Hypothalamus (tissue), 51 donors: ENCODE measurements at places on chromosomes 11 and 22.

DNA sequence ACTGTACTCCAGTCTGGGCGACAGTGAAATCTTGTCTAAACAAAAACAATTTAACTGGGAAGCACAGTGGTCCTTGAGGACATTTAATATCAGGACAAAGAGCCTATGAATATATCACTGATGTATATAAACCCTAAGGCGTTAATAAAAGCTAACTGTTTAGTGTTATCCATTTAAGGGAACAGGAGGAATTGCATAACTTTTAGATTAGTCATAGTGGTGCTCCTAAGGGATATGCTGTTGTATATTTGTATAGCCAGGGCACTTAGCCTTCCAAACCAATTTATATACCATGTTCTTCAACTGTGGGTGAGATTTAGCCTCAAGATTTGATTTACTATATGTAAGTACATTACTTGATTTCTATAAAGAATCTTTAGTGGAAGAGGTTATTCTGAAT is 3.0 kb upstream of the CHEK1 start:
- no peak for DNase-seq

- no peak for DNase-seq
These were observed 23.9 kb downstream of the NFAM1 start for GRCh38 chr22:42408276-42408675.

DNA sequence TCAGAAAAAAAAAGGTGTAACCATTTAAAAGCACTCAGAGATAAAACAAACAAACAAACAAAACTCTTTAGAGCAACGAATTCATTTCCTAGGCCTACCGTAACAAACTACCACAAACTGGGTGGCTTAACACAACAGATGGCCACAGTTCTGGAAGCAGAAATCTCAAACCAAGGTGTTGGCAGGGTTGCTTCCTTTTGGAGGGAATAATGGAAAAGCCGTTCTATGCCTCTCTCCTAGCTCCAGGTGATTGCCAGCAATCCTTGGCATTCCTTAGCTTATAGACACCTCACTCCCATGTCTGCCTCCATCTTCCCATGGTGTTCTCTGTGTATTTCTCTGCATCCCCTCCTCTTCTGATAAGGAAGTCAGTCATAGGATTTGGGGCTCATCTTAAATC is 200.4 kb downstream of the RAB38 start:
- DNase-seq: no peak

DNA sequence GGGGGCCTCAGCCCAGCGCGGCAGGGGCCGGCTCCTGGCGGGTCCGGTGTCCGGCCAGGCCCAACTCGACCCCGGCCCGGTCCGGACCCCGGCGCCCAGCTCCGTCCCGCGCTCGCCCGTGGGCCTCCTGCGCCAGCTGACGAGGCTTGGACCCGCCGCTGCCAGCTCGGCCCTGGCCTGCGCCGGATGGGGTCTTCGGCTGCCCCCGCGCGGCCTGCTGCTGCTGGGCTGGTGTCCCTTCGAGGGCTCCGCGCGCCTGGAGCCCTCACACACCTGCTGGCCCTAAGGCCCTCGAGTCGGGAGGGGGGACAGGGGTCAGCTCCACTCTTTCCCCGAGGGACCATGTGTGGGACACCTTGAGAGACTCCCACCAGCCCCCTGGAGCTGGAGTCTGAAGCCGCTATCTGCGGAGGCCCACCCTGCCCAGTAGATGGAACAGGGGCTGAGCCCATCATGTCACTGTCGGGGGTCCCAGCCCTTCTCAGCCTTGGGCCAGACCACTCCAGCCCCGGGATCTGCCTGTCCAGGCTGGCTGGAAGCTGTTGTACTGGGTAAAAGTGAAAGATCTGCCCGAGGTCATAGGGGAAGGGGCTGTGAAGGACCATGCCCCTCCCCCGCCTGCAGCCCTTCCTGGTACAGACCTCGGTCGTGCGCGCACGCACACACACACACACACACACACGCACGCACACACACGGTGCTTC is 768 bp upstream of the CDKN1C start:
- no peak for DNase-seq

- no peak for DNase-seq
These were observed 74.8 kb upstream of the NECTIN1 start for GRCh38 chr11:119803726-119804294.

GRCh38 chr11:21121991-21122390 is 452.6 kb downstream of the NELL1 start:
- no peak for DNase-seq

DNA sequence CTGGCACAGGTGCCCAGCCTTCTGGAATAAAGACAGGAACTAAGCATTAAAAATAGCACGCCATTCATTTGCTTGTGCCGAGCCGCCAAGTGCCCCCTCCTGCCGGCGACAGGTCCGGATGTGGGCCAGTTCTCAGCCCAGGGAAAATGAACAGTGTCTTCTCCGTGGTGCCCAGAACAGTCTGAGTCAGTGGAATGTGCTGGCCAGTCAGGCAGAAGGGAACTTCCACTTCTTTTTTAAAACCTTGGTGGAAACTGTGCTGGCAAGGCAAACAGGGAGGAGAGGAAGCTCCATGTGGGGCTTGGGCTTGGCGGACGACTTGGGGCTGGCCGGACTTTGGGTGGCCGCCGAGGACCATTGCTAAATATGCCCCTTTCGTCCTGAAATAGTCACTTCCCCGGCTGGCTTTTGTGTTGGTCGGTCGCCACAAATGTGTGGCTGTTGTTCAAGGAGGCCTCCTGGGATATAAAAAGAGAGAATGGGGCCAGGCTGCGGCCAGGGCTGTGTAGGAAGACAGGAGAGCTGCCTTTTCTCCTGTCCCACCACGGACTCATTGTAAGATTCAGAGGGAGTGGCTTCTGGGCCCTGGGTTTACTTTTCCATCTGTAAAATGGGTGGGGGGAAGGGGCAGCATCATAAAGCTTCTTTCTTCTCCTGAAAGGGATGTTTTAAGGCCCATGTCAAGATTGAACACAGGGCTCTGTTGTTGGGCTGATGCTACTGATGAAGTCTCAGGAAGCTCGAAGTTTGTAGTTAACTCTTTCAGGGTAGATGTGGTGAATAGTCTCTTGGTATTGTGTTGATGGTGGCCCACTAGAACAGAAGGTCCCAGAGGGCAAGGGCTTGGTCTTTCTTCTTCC is 101.0 kb downstream of the PTPRJ start:
- no peak for DNase-seq

DNA sequence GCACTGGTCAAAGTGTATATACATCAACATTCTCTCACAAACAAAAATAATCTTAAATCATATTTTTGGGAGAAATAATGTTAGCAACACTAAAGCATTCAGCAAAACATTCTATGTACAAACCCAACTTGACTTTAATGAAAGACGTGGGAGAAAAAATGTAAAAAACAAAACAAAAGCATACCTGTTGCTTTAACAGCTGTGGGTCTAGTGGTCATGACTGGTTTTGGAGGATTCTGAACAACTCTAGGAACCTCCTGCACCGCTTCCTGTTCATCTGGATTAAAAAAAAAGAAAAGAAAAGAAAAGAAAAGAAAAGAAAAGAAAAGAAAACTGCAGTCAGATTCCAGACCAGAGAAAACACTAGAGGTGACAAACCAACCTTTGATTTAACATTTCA is 2.1 kb downstream of the FNBP4 start:
- no peak for DNase-seq

- DNase-seq: no peak
These were observed 263.6 kb upstream of the NCAM1 start for GRCh38 chr11:112697391-112698178.

DNA sequence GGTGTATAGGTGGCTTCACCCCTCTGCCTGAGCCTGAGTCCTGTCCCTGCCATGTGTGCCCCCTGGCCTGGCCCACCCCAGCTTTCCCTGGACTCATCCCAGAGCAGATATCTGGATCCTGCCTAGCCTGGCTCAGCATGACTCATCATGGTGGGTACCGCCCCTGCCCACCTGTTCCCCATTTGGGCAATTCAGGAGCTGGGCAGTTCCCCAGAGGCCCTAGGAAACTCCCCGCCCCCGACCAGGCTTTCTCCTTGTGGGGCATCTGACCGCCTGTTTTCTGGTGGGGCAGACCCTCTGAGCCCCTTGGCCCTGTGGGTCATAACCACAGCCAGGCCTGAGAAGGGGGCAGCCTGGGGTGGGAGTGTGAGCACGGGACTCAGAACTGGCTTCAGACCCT is 4.4 kb downstream of the TSPO start:
- no peak for DNase-seq

DNA sequence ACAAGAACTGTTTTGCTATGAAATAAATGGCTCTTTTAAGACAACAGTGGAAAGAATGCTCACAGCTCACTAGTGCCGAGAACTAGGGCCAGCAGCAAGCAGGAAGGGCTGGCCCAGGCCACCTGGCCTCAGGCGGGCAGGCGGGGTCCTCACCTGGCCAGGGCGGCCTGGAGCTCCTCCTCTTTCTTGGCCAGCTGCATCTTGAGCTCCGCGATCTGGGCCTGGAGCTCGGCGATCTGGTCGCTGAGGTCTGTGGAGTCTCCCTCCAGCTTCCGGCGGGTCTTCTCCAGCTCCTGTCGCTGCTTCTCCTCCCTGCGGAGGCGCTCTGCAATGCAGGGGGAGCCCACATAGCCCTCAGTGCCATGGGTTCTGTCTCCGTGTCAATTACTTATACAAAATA is 43.8 kb downstream of the APOL1 start:
- no peak for DNase-seq

DNA sequence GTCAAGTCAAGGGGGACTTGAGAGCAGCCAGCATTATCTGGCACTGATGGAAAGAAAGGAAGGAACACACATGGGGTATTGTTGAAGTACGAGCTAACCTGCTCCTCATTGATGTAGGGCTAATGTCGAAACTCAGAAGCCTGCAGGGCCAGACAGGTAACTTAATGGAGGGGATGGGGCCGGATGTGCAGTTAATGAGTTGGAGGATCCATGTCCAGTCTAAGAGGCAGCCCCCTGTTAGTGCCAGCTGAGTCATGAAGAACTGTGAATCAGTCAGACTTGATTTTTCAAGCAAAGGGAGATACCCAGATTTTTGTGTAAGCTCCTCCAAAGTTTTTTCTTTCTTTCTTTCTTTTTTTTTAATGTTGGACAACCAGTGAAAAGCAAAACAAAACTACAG is 65.6 kb downstream of the CECR2 start:
- DNase-seq: no peak

DNA sequence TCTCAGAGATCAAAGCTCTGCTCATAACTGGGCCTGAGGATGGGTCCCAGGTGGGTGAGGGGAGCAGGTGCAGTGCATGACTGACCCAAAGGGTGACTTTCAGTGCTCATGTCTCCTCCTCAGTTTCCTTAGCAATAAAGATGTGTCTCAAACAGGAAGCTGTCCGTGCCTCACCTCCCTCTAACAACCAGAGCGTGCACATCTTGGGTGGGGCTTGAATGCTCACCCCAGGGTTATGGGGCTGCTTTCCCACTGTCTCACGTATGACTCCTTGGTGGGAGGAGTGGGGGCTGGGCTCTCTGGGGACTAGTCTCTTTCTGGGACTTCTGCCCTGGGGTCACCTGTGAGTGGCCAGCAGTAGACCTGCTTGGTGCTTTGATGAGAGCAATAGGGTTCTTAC is 53.9 kb upstream of the PHOX2A start:
- no peak for DNase-seq

DNA sequence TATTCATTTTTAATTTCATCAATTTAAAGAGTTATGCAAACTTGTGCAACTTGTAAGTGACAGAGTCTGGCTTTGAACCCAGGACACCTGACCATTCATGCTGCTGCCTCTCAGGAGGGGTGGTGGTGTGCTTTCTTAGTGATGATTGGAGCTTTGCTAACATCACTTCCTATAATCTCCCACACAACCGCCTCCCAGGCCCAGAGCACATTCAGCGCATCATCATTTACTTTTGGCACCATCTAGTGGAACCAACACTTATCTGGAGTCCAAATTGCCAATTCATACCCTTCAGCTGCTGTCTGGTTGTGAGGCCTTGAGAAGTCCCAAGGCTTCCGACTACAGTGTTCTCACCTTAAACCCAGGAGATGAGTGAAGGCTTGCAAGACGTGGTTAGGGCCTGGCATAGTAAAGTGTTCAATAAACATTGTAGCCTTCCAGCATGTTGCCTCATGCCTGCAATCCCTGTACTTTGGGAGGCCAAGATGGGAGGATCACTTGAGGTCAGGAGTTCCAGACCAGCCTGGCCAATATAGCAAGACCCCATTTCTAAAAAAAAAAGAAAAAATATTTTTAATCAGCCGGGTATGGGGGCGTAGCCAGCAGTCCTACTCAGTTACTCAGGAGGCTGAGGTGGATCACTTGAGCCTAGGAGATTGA is 1.1 kb upstream of the TTLL1 start:
- peak; percentile 36 for DNase-seq

GRCh38 chr11:134414766-134415765 is 3.0 kb upstream of the B3GAT1 start:
- peak; percentile 36 for DNase-seq

GRCh38 chr11:45949992-45950407 is 27.5 kb downstream of the LARGE2 start:
- DNase-seq: no peak

GRCh38 chr11:64120951-64121569 is 44.9 kb downstream of the MACROD1 start:
- DNase-seq: no peak

GRCh38 chr11:24386546-24387397 is 110.1 kb upstream of the LUZP2 start:
- DNase-seq: no peak

GRCh38 chr11:122253589-122254231 is 137.7 kb upstream of the BLID start:
- no peak for DNase-seq

GRCh38 chr11:112339566-112339965 is 78.9 kb upstream of the PLET1 start:
- no peak for DNase-seq

DNA sequence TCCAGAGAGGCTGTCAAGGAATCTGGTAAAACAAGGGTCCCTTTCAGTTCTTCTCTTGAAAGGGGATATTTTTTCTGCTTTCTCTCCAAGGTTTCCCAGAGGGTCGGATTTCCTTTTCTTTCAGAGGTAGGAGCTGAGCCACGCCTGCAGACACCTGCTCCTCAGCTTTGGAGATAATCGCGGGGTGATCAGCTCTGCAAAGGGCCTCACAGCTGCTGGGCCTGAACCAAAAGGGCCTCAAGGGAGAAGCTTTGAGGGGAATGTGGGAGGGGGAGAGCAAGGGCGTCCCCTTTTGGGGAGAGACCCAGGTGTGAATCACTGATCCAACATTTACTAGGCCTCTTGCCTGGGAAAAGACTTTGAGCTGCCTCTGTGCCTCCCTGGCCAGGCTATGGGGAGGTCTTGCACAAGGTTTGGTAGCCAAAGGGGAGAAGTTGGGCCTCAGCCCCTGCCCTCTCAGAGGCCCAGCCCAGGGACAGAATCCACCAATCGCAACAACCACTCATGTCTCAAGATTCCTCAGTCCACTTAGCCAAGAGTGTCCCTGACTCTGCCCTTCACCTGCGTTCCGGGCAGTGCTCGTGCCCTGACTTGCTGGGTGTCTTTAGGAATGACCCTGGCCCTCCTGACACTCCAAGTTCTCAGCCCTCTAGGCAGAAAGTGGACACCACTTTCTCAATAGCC is 14.0 kb upstream of the TP53I11 start:
- DNase-seq: no peak

DNA sequence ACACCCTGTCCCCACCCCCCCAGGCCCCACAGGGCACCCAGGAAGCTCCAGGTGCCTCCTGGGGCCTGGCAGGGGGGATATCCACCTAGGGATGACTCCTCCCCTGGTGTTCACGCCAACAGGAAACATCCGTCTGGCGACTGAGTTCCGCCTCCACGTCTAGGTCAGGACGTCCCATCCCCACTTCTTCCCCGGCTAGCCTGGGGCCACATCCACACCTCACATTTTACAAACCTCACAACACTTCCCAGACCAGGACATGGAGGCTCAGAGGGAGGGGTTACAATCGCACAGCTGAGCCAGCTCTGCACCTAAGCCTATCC is 21.0 kb downstream of the MAFF start:
- no peak for DNase-seq
